ENCODE measurements at places on chromosomes 16 and 17.

- no peak for DNase-seq
Measured at GRCh38 chr17:31902693-31903092, 1.2 kb upstream of the UTP6 start.

GRCh38 chr17:73603971-73604370 lies 40.3 kb downstream of the SDK2 start:
- no peak for DNase-seq

GRCh38 chr17:8436169-8436843 lies 622 bp downstream of the NDEL1 start:
- peak; percentile 78 for DNase-seq

GRCh38 chr16:71423865-71424264 lies 18.0 kb downstream of the TLE7 start:
- DNase-seq, result no peak

- DNase-seq, result no peak
Measured at GRCh38 chr17:31318851-31319661, 2.4 kb downstream of the EVI2A start.

DNA sequence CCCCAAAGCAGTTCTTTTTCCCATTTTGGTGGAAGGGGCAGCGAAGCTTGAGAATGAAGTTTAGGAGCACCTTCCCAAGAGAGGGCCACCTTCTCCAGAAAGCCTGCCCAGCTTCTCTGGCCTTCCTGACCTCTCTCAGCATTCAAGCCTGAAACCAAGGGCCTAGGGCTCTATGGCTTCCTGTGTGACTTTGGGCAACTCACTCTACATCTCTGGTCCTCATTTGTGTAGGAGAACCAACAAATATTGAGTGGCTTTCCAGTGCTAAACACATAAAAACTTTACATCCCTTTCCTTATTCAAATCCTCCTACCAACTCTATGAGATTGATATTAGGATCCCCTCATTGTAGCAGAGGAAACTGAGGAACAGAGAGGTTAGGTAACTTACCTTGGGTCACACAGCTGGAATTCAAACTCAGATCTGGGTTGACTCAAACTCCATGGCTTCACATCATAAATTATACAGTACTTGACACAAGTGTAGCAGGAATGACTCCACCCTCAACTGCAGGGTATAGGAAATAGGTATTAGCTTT lies 32.0 kb upstream of the MYO18A start:
- no peak for DNase-seq

GRCh38 chr17:68318103-68318991 lies 27.1 kb downstream of the ARSG start:
- no peak for DNase-seq

DNA sequence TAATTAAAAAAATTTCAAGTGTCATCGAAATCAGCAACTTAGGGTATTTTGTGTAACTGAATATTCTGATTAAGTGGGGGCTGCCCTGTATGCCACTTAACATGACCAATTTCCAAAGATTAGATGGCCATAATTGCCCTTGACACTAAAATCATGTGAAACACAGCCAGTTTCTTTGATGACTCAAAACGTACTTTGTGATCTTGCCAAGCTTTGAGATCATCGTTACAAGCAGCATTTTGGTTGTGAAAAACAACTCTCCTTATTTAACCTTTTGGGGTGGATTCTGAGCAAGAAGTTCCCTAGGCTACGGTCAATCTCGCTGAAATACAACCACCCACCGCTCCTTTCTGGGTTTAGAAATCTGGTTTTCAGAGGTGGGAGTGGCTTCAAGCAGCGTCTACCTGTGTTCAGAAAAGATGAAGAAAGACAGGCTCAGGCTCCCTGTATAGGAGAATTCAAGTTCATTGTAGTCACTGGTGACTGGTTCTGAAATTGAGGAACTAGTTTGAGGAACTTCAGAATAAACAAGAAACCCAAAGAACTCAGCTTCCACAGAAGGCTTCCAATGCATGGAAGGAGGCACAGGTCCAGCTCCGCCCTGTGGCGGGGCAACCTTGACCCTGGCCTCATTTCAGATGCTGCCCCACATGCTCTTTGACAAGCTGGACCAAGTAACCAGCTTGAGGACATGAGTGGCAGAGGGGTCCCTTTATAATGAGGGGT lies 9.4 kb downstream of the MAP3K14 start:
- peak; percentile 67 for DNase-seq

DNA sequence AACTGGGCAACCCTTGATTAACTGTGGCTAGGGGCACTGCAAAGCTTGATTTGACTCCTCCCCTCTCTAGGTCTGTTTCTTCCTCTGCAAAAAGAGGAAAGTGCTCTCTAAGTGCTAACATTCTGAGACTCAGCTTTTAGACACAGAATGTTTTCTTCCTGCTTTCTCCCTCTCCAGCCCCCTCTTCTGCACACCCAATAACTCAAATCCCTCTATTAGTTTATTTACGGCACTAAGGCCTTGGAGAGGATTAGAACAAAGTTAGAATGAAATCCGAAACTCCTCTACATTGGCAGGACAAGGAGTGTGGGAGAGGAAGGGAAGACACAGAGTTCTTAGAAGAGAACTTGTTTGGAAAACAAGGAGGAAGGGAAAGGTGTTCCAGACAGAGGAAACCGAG lies 3.3 kb upstream of the SBK1 start:
- DNase-seq, result no peak

- DNase-seq, result no peak
Measured at GRCh38 chr17:38606646-38607611, 1.2 kb upstream of the SRCIN1 start.

GRCh38 chr17:35467824-35468223 lies 19.3 kb upstream of the SLFN13 start:
- no peak for DNase-seq

DNA sequence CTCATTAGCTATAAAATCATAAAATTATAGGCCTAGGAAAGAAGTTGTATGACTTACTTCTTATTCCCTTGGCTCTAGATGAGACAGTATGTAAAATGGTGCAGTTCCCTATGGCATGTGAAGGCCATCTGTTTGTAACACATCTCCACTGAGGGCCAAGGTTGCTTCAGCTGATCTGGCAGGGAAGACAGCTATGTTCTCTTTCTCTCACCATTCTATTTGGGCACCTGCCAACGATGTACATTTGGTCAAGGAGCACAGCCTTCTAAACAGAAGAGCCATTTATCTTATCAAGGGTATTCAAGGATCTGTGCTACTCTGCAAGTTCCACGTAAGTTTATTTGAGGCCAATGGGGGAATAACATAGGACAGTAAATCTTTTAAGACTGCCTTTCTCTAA lies 129.8 kb upstream of the TOM1L1 start:
- no peak for DNase-seq

GRCh38 chr16:21684199-21684598 lies 20.4 kb downstream of the OTOA start:
- DNase-seq, result no peak

DNA sequence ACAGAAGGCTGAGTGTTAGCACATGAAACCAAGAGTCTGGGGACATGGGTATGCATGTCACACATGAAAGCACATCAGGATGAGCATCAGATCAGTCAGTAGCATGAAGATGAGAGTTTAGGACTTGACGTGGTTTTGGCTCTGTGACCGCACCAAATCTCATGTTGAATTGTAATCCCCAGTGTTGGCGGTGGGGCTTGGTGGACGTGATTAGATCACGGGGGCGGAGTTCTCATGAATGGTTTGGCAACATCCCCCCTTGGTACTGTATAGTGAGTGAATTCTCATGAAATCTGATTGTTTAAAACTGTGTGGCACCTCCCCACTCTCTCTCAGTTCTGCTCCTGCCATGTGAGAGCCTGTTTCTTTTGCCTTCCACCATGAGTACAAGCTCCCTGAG lies 46.4 kb downstream of the CNGB1 start:
- no peak for DNase-seq

GRCh38 chr16:72934636-72935403 lies 113.1 kb downstream of the ZFHX3 start:
- DNase-seq, result no peak

GRCh38 chr17:82866590-82867191 lies 26.9 kb upstream of the ZNF750 start:
- DNase-seq, result no peak

DNA sequence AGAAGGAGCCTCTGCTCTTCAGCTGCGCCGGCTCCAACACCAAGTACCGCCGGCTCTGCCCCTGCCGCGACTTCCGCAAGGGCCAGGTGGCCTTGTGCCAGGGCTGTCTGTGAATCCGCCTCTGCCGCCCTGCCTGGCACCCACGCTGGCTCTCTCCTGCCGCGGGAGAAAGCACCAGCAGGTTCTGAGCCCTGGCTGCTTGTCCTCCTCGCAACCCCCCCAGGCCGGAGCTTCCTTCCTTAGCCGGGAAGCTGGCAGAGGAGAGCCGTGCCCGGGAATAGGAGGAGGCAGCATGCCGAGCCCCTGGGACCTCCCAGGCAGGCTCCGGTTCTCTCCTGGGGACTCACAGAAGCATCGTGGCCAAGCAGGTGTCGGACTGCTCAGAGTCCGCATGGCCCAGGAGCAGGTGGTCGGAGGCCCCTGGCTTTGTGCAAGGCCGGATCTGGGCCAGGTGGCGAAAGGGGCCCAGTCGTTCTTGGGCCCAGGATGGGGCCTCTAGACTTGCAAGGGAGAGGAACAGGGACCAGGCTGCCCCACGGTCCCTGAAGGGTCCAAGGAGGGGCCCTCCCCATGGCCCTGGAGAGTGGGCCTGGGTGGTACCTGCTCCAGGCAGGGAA lies 80.6 kb downstream of the MGAT5B start:
- no peak for DNase-seq

GRCh38 chr16:87107201-87107600 lies 210.0 kb downstream of the C16orf95 start:
- DNase-seq, result no peak

- DNase-seq, result no peak
Measured at GRCh38 chr17:66413559-66414520, 111.4 kb downstream of the PRKCA start.

- no peak for DNase-seq
Measured at GRCh38 chr17:55731586-55732250, 9.1 kb upstream of the TMEM100 start.

DNA sequence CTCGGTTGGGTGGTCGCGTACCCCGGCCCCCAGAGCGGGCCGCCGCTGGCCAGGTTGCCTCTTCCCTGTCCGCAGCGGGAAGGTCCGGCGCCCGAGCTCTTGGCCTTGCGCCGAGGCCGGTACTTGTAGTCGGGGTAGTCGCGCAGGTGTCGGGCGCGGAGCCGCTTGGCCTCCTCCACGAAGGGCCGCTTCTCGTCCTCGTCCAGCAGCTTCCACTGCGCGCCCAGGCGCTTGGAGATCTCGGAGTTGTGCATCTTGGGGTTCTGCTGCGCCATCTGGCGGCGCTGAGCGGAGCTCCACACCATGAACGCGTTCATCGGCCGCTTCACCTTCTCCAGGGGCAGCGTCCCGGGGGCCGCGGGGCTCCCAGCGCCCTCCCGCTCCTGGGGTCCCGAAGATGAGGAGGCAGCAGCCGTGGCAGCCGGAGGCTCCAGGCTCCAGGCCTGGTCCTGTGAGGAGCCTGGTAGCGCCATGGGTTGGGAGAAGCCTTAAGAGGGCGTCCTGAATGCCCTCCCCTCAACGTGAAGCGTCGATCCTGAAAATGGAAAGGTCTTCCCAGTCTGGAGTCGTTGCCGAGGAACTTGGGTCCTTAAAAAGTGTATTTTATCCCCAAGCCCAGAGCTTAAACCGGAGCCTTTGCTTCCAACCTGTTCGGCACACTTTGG lies 558 bp downstream of the SOX15 start:
- DNase-seq, result peak; percentile 71

GRCh38 chr17:69046121-69046807 lies 14.5 kb downstream of the ABCA9 start:
- no peak for DNase-seq

- DNase-seq, result no peak
Measured at GRCh38 chr16:11563493-11564040, 23.2 kb downstream of the LITAF start.

DNA sequence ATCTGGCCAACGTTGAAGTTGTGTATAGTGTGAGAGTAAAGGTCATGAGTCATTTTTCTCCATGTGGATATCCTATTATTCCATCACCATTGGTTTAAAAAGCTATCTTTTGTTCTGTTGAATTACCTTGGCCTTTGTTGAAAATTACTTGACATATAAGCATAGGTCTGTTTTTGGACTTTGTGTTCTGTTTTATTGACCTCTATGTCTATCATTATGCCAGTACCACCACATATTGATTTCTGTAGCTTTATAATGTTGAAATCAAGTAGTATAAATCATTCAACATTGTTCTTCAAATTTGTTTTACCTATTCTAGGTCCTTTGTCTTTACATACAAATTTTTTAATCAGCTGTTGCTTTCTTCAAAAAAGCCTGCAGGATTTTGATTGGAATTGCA lies 58.5 kb downstream of the NLK start:
- DNase-seq, result no peak

GRCh38 chr16:51034481-51035109 lies 116.5 kb downstream of the SALL1 start:
- no peak for DNase-seq

DNA sequence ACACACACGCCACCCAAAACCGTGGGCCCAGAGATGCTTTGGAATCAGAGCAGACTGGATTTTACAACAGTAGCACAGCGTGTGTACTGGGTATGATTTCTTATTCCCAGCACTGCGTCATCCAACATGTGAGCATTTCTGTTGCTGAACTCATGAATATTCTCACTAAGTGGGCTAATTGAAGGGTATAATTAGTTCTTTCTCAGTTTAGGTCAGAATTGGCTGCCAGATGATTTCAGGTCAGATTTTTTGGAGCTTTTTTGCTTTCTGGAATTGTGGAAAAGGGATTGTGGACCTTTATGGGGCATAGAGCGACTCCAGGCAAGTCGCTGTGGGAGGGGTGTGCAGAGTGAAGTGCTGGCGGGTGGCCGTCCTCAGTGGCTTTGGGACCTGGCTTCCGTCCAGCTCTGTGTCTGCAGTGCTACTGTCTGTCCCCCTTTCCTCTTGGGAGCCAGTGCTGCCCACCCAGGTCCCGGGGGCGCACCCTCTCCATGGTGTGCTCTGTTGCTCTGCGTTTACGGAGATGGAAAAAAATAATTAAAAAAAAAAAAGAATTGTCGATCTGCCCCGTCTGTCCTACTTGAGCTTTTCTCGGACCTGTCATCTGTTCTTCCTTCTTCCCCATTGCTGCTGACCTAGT lies 25.0 kb downstream of the FOXK2 start:
- no peak for DNase-seq

- DNase-seq, result peak; percentile 70
Measured at GRCh38 chr17:50198026-50198669, 3.3 kb downstream of the COL1A1 start.

GRCh38 chr16:19344224-19344801 lies 58.8 kb downstream of the CLEC19A start:
- DNase-seq, result no peak

DNA sequence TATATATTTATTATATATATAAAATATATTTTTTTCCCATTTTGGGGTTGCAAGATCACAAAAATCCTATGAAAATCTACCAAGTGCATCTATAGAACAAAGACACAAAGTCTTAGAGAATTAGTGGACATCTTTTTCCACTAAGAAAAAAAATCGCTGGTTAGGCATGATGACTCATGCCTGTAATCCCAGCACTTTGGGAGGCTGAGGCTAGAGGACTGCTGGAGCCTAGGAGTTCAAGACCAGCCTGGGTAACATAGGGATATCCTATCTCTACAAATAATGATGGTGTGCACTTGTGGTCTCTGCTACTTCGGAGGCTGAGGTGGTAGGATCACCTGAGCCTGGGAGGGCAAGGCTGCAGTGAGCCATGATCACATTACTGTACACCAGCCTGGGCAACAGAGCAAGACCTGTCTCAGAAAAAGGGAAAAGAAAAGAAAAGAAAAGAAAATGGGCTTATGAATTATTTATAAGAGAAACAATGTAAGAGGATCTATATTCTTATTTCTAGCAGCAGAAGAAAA lies 185.1 kb upstream of the PSMD7 start:
- DNase-seq, result no peak

- DNase-seq, result no peak
Measured at GRCh38 chr17:79395066-79395465, 215.8 kb downstream of the RBFOX3 start.
